ENCODE measurements at places on chromosomes 13 and 19.
A peak's percentile ranks its signal among the peaks of the same experiment; 100 is the strongest.

- no peak for DNase-seq
Observed at GRCh38 chr13:59584761-59585670, 578.7 kb downstream of the DIAPH3 start.

- no peak for DNase-seq
Observed at GRCh38 chr19:21439201-21439751, 42.3 kb downstream of the ZNF493 start.

- no peak for DNase-seq
Observed at GRCh38 chr13:50403311-50403710, 388.1 kb downstream of the KCNRG start.

- DNase-seq: no peak
Observed at GRCh38 chr13:101140936-101141335, 275.4 kb downstream of the NALCN start.

DNA sequence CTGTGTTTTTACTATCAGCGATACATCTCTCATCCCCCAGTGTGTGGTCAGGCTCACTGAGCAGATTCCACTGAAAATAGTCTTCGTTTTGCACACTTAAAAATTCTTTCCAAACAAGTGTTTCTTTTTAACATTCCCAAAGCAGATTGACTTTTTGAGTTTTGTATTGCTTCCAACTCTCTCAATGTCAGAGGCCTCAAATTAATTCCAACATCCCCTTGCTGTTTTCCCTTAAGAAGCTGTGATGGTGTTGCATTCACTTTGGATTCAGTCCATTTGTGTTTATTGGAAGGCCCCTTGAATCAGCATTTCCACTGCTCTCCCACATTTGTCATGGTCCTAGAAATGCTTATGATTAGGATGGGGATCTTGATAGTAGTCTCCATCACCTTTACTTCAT, 228.7 kb downstream of the KCNRG start:
- no peak for DNase-seq

DNA sequence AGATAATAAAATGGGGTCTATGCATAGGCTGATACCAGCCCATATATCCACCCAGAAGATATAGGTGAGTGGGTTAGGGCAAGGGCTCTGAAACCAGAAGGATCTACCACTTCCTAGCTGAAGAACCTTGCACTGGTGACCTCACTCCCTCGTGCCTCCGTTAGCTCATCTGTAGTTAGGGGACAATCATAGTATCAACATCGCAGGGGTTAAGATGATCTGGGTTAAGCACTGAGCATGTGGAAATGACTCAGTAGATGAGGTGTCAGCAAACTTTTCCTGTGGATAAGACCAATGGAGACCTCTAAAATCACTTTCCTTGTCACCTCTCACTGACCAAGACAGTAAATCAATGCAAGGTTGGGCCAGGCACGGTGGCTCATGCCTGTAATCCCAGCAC, 30.5 kb downstream of the TNFSF14 start:
- DNase-seq: no peak

GRCh38 chr13:114179087-114179658, at the start of gene CFAP97D2:
Gene CFAP97D2, plus strand, starts transcription at chr13:114179257. Its CDS starts 74 bp downstream, at chr13:114179331.
- DNase-seq: no peak

GRCh38 chr19:36686365-36687213, 823 bp upstream of the ZNF567 start:
- DNase-seq: no peak

GRCh38 chr13:97228850-97229521, 6.9 kb downstream of the MBNL2 start:
- DNase-seq: no peak

DNA sequence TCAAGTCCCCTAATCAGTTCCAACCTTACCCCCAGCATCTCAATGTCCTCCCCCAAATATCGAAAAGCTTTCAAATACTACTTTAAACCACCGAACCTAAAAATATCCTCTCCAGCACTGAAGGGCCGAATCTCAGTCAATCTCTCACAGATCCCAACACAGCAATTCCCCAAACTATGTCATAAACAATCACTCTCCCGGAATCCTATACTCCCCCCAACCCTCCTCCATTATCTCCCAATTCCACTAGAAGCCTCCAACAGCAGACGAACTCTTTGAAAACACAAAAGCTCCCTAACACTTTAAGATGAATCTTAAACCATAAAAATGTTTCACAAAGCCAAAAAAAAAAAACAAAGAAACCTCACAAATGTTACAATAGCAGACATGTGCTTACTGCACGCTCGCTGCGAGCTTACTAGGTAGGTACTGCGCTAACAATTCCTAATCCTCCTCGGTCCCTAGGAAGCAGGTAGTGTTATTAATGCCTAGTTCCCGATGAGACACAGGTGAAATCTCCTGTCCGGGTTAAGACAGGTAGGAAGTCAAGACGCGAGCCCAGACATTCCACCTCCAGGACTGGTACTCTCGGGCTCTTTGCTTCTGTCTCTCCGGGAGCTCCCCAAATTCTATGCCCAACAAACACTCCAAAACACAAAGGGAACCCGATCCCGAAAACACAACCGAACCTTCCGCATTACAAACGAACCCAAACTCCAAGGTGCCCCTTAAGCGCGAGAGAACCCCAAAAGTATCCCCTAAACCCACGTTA, 14.2 kb downstream of the FBXO46 start:
- no peak for DNase-seq

DNA sequence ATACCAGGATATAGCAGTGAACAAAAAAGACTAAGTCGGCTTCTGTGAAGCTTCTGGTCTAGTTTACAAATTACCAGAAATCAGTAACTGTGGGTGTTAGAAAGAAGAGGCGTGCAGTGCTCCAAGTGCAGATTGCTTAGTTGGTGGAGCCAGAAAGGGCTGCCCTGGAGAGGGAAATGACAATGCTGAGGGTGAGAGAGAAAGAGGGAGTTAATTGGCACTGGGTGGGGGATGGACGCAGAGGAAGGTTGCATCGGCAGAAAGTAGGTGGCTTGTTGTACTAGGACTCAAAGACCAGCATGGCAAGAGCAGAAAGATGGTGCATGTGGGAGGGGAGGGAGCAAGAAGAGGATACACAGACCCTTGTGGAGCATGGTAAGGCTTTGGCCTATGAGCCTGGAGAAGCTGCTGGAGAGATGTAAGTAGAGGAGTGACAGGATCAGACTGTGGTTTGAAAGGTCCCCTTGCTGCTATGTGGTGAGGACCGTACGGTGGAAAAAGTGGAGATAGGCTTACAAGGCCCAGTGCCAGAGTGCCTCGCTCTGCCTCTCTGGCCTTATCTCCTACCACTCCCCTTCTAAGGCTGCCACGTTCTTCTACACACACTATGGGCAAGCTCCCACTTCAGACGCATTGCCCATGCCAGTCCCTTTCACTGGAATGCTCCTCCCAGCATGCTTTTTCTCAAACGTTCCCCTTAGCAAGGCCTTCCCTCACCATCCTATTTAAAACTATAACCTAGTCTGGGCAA, 13.5 kb downstream of the SMG9 start:
- DNase-seq: no peak

- no peak for DNase-seq
Observed at GRCh38 chr13:86510792-86511191, 711.6 kb upstream of the SLITRK6 start.

DNA sequence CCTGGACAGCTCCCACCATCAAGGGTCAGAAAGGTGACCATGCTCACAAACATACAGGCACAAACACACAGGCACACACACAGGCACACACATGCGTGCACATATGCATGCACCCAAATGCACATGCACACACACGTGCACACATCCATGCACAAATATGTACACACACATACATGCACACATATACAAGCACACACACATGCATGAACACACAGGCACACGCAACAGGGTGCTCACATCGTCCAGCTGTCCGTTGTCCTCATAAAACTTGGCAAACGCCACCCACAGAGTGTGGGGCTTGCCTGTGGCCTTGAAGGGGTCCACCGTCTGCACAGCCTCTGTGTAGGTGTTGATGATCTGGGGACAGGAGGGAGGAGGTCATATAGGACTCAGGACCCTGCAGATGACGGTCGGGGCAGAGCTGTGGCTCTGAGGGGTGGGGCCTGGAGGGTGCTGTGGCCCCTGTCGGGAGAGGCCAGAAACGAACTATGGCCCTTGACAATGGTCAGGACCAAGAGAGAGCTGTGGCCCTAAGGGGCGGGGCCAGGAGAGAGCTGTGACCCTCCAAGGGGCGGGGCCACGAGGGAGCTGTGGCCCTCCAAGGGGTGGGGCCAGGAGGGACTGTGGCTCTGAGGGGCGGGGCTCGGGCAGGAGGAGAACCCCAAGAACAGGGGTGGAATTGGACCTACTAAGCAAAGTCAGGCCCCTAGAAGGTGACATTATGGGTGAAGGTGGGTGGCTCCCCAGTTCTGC, 6.2 kb downstream of the XAB2 start:
- DNase-seq: no peak

DNA sequence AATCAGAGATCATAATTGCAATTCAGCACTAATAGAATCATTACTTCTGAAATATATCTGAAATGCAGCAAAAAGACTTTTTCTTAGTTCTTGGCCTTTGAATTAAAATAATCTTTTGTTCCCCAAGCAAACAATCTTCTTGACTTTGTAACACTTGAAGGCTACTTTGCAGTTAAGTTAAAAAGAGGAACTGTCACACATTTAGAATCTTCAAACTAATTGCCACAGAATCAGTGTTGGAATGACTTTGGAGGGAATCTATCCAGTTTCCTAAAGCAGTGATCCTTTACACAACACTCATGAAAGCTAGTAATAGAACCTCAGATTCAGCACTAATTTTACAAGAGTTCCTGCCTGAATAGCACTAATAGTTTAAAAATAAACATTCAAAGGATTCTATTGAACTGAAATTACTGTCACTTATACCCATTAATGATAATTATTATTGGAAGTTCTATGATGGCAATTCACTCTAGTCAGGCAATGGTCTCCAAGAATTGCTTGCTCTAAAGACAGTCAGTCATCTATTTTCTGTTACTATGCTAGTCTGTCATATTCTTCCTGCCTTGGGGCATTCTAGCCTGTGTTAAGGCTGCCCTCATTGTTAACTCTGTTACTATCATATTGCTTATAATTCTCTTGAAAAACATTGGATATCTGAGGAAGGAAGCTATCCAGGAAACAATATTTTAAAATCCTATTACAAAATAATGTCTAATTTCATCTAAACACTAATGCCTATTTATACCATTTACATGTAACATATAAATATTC, 362.4 kb downstream of the DIAPH3 start:
- no peak for DNase-seq

GRCh38 chr19:12880551-12881171, 588 bp downstream of the DNASE2 start:
- peak; percentile 47 for DNase-seq

GRCh38 chr13:106753251-106753650, 185.3 kb upstream of the ARGLU1 start:
- DNase-seq: no peak

DNA sequence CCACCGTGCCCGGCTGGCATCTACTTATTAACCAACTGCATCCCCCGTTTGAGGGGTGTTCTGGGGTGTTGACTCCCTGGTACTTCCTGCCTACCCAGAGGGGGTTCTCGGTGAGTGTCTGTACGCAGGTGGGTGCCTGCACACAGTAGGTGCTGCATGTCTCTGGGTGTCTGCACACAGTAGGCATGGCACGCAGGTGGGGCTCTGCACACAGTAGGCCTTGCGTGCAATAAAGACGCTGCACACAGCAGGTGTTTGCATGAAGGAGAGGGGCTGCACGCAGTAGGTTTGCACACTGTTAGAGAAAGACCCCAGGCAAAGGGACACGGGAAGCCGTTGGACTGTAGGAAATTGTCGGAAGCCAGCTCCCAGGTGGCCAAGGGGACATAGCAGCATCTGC, 11.2 kb downstream of the GADD45B start:
- DNase-seq: no peak

DNA sequence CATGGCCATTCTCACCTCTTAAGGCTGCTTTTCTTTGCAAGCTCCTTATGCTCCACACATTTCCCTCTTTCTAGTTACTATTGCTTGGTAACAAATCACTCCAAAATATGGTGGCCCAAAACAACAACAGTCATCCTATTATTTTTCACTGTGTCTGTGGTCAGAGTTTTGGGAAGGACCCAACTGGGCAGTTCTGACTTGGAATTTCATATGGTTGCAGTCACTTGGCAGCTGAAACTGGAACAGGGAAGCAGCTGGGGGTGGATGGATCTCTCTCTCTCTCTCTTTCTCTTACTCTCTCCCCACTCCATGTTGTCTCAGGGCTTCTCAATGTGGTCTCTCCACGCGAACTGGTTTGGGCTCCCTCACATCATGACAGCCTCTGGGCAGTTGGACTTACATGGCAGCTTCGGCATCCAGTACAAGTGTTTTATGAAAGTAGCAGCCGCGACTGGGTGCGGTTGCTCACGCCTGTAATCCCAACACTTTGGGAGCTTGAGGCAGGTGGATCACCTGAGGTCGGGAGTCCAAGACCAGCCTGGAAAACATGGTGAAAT, 39.6 kb downstream of the NUMBL start:
- DNase-seq: no peak

- no peak for DNase-seq
Observed at GRCh38 chr13:59133903-59134302, 1029.8 kb downstream of the DIAPH3 start.

DNA sequence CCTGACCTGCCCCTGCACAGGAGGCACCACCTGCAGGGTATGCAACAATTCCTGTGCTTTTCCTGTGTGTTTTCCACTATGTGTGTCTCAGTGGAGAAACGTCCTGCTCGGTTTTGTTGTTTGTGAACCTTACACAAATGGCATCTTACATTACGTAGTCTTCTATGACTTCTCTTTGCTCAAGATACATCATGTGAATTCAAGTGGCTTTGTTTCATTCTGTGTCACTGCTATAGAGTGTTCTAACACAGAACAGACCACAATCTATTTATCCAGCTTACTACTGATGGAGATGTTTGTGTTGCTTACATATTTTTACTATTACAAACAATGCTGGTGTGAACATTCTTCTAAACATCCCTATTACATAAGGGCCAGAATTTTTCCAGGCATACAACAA, 97.7 kb downstream of the ANKRD10 start:
- DNase-seq: no peak

DNA sequence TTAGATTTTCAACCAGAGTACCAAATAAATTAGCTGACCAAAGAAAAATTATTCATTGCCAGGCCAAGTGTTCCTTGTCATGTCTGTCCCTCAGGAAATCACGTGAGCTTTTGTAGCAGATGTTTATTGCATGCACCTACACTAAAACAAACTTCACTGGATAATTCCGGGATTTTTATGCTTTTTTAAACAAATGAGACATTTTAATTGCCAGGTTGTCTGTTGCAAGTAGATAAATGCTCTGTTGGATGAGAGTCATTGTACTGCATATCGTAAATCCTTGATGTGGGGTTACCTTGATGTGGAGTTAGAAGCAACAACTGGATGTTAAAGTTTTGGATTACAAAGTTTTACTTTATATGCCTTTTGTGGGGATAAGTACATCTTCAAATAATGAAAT, 1187.7 kb upstream of the PCDH9 start:
- DNase-seq: no peak

DNA sequence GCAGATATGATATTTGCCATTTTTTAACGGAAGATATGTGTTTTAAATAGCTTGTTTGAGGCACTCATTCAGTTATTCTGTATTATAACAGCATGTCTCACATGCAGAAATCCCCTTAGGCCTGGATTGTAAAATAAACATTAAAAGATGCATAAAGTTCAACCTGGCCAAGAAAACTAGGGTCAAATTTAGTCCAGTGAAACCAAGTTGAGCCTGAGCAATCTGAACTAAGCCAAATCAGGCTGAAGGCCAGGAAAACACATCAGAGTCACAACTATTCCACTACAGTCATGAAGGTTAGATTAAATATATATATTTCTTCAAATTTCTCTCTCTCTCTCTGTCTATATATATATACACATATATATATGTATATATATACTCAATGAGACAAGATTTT, 504.8 kb downstream of the SLITRK1 start:
- DNase-seq: no peak

GRCh38 chr13:35851356-35851755, 279.8 kb downstream of the DCLK1 start:
- no peak for DNase-seq
